ENCODE measurements at places on chromosomes 5 and 9.

GRCh38 chr5:138953387-138954256 is 78.5 kb upstream of the LRRTM2 start:
- DNase-seq, result no peak

GRCh38 chr9:36218011-36218410 is 27.3 kb downstream of the CLTA start:
- no peak for DNase-seq

- DNase-seq, result no peak
Observed at GRCh38 chr5:17896605-17897004, 262.3 kb downstream of the TAF11L14 start.

GRCh38 chr9:112174222-112174964 is 704 bp downstream of the SUSD1 start:
- DNase-seq, result peak; percentile 61

DNA sequence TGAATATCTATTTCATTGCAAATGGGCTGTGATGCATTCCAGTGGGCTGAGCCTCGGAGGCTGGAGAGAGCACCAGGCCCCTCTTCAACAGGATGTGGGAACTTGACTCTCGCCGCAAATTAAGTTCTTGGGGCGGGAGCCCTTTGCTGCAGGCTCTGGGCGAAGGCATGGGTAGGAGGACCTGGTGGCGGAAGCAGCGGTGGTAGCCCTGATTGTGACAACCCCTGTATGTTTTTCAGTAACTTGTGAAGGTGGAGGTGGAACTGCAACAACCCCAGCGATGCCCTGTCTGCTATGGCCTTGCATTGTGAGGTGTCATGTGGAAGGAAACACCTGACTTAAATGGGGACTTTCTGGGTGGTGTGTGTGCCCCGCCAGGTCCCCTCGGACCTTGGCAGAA is 9.4 kb downstream of the FYB1 start:
- peak; percentile 68 for DNase-seq

- DNase-seq, result no peak
Observed at GRCh38 chr5:14700478-14701436, 36.2 kb downstream of the OTULIN start.
